Fibroblast of lung (primary cell): ENCODE measurements at places on chromosomes 16 and 17. TPM values are rescaled to one million over a fixed set of nuclear protein-coding genes. Genes with fewer than 3 reads are reported as not detected.

GRCh38 chr17:73949903-73950592 is 253.4 kb upstream of the RPL38 start:
- DNase-seq = no peak

Gene TEKT1
- total RNA-seq = not detected in 2 replicates

Gene KRT28
- not detected in 2 replicates for total RNA-seq

Gene DNAH9
- not detected in 2 replicates for total RNA-seq

Gene GINS2
- 0.26 and 1.8 TPM in 2 replicates for total RNA-seq

DNA sequence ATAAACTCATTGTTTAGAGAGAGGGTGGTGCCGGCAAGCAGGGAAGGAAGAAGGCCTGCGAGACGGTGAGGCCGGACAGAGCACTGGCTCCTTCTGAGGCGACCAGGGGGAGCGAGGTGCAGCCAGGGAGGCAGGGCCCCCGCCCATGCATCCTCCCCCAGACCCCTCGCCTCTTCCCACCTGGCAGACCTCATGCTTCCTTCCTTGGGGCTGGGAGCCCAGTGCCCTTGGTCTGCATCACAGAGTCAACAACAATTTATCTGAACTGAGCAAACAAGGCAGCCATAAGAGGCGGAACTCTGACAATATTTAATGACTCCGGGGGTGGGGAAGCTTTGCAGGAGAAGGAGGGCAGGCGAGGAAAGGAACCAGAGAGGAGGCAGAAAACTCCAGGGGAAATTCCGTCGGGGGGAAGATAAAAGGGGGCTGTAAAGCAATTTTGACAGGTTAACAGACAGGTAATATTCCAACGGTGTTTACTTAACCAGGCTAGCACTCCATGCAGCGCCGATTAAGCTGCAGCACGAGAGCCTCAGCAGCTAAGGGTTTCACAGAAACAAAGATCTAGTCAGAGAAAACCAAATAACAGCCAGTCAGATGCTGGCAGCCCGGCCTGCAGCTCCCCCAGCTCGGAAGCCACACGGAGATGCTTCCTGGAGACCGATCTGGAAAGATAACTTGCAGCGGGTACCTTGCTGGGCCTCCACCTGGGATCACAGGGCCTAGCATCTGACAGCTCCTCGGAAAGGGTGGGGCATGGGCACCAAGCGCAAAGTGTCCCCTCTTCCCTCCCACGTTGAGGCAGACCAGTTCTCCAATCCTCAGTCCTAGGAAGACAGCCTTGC is 398.2 kb downstream of the SOX9 start:
- DNase-seq = peak; percentile 32

DNA sequence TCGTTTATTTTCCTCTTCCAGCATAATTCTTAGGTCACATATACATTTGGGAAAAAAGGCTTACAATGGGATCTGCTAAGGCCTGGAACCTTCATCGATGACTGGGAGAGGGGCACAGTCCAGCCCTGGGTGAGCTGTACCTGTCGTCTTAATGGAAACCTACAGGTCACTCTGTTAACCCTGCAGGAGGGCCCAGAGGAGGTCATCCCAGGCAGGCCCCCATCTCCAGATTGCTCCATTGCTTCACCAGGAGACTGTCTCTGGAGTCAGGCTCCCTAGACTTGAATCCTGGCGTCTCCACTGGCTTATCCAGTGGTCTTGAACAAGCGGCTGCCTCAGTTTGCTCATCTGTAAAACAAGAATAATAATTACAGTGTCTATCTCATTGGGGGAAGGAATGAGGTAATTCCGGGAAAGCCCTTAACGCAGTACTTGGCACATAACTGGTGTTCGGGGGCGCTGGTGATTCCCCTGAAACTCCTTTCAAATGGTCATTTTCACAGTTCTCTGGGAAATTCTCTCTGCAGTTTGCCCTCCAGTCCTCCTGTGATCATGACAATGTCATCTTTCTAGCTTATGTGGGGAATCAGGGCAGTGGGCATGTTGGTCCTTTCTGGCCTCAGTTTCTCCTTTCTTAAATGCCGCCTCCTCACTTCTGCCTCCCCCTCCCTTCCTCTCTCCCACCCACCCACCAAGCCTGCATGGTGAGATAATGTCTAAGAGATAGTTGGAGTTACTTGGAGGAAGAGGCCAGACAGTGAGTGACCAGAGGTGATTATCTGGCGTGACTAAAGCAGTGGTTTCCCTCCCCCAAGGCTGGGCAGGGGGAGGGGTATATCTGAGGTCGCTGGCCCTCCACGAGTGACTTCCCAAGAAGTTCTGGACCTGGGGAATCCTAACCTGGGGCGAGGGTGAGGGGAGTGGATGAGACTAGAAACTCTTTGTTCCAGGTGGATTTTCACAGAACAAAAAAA is 31.3 kb upstream of the TAC4 start:
- DNase-seq = no peak
